ENCODE measurements at places on chromosomes 11 and 22.

- no peak for DNase-seq
Measured at GRCh38 chr11:6629892-6630631, 10.8 kb upstream of the TPP1 start.

DNA sequence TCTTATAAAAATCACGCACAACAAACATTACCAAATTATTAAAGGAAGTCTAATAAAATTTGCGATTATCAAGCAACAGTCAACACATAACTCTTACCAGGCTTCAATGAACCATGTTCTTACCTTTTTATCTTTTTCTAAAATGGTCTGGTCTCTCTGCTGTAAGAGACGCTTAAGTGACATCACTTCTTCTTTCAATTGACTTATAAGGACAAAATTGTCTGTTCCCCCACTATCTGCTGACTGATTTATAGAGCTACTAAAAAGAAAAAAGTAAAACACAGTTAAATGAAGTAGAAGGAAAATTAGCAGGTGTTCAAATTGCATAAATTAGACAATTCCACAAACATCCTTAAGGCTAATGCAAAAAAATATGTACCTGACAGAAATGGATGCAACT lies 10.9 kb downstream of the FAM76B start:
- DNase-seq: no peak

- no peak for DNase-seq
Measured at GRCh38 chr11:29962243-29962642, 54.6 kb downstream of the KCNA4 start.

DNA sequence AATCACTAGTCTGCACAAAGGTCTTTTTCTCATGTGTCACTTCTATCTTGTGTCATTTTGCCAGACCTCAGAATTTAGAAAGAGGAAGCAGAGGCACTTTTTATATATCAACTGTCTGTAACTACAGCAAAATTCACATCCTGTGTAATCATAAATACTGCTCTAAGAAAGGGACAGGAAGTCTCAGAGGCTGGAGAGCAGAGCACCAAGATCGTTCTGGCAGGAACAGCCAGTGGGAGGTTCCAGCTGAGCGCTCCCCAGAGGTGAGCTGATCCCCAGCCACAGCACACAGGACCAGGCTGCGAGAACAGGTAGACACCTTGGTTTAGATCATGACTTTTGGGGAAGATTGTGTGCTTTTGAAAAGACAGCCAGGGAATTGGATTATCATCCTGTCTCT lies at the start of gene MS4A7:
TSS of gene MS4A7 (plus strand) at position 179 of the 400 bp plus-strand sequence. CDS start 4,610 bp downstream, outside the sequence.
- DNase-seq: no peak

- no peak for DNase-seq
Measured at GRCh38 chr11:70790671-70791300, 392.5 kb downstream of the CTTN start.

- DNase-seq: no peak
Measured at GRCh38 chr22:19705181-19705934, 8.9 kb upstream of the SEPTIN5 start.

GRCh38 chr22:35318346-35319215 lies 18.9 kb downstream of the TOM1 start:
- DNase-seq: no peak

GRCh38 chr11:6864438-6864837 lies 1.6 kb downstream of the OR10A2 start:
- DNase-seq: peak; percentile 22

DNA sequence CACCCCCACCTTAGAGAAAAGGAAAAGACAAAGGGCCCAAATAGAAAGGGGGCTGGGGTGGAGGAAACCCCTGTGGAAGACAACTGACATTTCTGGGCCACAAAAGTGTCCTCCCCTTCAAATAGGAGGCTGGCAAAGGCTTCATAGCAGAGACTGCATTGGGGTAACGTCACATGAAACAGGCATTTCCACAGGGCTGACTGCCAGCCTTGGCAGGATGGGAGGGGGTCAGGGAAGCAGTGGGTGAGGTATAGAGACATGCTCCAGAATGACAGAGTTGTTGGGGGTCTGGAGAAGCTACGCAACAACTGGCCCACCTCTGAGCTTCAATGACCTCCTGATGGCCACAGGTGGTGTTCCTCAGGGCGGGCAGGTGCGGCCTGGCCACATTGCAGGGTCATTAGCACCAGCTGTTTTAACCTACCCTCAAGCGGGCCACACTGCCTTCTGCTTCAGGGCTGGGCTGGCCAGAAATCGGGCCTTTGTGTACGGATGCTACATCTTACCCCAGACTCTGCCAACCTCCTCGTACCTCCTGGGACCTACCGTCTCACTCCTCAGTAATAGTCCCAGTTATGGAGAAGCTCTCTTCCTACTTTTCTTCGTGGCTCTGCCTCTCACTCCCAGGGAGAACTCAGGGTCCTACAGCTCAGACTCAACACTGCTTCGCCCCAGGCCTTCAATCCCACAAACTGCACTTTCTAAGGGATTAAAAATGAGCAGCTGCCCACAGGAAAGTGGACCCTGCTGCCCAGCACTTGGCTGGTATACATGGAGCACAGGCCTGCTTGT lies 160.0 kb upstream of the NCAM1 start:
- no peak for DNase-seq

DNA sequence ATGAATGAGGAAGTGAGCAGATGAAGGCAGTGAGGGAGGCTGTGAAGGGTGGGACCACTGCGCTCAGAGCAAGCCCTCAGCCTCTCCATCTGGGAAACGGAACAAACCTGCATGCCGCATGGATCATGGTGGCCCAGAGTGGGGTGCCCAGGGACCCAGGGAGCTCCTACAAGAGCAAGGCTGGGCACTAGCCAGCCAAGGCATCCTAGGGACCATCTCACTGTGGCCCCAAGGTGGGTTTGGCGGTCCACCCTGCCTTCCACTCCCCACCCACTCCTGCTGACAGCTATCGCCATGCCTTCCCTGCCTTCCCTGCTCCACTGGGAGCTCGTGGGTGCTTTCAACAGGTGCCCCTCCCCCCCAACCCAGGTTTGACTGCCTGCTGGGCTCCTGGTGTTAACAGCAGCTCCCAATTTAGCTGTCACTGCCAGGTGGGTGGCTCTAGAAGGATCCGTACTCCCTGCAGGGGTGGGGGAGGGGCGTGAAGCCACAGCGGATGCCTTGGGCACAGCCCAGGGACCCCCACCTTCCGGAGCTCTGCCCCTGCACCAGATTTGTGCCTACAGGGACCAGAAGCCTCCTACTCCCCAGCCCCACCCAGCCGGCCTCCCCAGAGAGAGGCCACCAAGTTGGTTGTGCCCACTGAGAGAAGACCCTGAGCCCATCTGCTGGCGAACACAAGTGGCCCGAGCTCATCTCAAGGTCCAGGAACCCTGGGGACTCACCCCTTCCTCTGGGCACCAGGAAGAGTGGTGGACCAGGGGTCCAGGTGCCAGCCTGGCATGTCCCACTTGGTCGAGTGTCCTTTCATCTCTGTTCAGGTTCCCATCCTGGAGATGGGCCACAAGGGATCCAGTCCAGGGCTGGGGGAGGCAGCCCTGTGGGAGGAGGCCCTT lies 29.7 kb upstream of the PRODH start:
- DNase-seq: no peak

- no peak for DNase-seq
Measured at GRCh38 chr11:61482513-61482912, 26.0 kb upstream of the LRRC10B start.

DNA sequence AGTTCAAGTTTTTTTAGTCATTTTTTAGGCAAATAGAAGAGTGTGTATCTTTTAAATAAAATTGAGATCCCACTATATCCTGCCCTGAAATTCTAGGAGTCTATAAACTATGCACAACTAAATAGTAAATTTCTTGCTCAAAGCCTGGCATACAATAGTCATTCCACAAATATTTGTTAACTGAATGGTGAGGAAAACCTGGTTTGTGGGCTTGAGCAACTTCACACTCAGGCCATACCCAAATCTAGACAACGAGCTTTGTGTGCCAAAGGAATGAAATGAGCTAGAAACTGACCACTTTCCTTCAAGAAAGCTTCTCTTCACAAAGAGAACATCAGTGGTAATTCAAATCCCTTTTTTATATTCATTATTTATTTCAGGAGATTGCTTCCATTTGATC lies 39.6 kb upstream of the AMOTL1 start:
- DNase-seq: peak; percentile 39

DNA sequence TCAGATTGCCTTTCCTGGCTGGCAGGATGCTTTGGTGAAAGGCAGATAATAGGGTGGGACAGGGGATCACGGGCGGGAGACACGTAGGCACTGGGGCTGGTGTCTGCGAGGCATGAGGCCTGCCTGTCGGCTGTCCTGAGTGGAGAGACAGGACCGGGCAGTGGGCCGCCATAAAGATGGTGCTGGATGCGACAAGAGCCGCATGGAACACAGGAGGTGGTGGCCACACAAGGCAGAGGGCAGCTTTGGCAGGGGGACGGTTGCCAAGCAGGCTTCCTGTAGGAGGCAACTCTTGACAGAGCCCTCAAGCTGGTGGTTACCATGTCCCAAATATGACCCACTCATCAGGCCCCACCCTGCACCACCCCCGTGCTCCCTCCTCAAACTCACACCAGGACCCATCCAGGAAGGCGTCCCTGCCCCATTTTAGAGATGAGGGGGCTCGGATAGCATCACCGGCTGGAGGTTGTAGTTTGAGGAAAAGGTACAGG lies 4.9 kb upstream of the PPARA start:
- no peak for DNase-seq

DNA sequence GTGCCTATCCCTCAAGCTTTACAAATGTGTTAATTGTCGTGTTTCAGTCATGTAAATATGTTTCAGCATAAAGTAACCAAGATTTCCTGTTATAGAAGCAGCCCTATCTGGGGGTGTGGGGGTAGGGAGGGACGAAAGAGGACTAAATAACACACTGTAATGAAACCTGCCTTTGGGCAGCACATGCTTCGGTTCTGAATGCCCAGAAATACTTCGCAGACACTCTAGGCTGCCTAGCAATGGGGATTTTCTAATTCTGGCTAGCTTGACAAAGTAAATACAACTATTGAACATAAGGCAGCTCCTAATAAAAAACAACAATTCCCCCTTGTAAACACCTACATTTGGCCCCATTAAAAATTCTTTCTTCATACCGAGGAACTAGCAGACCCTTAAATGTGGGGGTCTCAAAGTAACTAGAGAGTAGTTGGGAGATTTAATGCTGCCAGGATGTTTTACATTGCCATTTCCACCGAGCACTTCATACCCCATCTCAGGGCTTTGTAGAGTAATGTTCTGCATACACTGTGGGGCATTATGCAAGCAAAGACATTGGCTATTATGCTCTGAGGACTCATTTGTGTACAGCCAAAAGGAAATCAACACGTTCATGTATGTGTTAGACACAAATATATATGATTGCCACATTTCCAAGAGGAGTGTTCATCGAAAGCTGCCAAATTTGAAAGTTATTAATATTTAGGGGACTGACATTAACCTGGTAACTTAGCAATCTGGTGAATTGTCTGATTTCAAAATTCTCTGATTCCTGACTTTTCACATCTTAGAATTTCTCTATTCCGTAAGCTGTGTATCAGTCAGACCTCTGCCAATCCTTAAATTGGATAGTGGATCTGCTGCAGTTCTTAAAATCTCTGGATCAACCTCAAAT lies 42.1 kb downstream of the PAX6 start:
- no peak for DNase-seq

DNA sequence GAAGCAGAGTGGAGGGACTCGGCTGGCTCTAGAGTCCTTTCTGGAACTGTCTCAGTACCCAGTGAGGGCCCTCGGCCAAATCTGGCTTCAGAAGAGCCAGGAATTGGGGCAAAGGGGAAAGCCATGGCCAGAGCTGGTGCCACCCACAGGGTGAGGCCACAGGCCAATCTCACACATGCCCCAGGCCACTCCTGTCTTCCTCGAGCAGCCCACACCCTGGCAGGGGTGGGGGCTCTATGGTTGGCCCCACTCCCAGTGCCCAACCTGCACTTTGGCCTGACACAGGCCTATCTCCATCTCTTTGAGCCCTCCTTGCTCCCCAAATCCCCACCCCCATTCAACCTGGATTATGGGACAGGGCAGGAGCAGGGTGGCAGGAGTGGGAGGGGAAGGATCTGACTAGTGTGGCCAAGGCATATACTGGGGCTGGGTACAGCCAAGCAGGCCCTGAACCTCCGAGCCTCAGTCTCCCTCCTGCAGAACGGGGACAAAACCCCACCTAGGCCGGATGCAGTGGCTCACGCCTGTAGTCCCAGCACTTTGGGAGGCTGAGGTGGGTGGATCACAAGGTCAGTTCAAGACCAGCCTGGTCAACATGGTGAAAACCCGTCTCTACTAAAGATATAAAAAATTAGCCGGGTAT lies 6.9 kb downstream of the TST start:
- no peak for DNase-seq

DNA sequence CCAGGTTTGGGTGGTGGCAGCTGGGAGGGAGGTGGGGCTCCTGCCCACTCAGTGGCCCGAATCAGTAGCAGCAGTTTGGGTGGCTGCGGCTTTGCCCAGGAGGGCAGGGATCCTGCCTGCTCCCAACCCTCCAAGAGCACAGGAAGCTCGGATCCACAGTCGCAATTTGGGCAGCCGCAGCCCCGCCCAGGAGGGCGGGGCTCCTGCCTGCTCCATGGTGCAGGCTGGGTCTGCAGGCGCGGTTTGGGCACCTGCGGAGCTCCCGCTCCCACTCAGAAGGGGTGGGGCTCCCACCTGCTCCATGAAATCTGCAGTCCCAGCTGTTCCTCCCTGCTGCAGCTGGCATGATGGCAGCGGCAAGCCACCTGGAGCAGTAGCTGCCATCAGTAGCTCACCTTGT lies 38.1 kb upstream of the CALCB start:
- DNase-seq: no peak

DNA sequence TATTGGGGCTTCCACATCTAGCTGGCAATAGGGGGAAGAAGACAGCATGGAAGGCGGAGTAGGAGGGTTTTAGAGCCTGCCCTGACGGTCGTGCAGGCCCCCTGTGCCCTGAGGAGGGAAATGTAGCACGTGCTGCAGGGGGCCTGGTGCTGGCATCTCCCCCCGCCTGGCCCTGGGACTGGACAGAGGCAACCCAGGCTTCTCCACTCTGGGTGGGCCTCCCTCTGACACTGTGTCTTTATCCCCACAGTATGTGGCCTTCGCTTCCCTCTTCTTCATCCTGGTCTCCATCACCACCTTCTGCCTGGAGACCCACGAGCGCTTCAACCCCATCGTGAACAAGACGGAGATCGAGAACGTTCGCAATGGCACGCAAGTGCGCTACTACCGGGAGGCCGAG lies 36.8 kb downstream of the KCNC1 start:
- DNase-seq: no peak

DNA sequence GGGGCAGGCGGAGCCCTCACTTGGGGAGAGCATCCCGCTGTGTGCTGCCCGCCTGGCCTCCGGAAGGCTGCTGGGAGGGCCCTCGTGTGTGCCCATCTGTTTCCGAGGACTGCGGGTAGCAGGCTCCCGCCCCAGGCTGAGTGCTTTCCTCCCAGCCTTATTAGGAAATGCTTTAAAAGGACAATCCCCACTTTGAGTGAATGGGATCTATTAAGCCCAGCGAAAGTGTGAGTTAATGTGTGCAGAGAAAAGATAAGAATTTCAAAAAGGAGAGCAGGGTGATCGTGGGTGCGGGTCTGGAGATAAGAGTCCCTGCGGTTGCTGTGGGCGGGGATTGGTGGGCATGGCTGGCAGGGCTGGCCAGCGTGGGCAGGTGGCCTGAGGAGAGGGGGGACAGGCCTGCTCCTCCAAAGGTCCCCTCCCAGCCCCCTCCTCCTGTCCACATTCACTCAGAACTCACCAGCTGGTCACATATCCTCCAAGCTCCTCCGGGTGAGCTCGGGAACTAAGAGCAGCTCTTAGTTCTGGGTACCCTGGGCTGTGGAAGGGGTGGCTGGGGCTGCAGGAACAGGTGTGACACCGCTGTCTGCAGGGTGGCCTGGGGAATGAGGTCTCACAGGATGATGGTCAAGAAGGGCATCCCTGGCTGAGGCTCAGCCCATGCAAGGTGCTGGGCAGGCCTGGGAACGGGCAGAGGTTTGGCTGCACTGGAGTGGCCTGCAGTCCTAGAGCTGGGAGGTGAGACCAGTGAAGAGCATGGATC lies 1260.3 kb downstream of the BRD1 start:
- DNase-seq: peak; percentile 6

Data from fibroblast of upper back skin (primary cell).